ENCODE measurements at places on chromosomes 12 and 14.

GRCh38 chr12:1918081-1918883 is at the start of gene CACNA2D4:
TSS of gene CACNA2D4 (minus strand) at chr12:1918652. CDS start at chr12:1918473, 179 bp downstream.
- no peak for DNase-seq

DNA sequence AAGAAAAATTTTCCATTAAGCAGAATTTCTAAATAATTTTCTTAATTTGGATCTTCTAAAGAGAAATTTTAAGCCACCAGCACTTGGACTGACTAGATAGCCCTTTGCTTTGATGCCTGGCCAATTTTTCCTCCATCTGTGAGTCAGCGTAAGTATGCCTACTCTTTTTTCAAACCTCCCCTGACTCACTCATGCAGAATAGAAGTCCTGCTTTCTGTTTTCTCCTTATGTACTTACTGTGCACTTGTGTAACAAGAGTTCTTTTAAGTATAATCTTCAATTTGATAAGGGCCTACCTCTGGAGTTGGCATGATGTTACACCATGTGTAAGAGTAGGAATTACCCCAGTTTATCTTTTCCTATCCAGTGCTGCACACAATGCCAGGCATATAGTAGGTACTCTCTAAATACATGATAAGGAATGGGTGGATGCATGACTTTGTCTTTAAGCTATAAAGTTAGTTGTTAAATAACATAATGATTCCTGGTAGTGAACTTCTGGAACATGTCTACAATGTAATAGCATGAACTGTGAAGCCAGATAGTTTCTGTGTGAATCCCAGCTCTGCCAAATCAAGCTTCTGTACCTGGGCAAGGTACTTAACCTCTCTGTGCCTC is 329.6 kb downstream of the TMTC2 start:
- DNase-seq: no peak

DNA sequence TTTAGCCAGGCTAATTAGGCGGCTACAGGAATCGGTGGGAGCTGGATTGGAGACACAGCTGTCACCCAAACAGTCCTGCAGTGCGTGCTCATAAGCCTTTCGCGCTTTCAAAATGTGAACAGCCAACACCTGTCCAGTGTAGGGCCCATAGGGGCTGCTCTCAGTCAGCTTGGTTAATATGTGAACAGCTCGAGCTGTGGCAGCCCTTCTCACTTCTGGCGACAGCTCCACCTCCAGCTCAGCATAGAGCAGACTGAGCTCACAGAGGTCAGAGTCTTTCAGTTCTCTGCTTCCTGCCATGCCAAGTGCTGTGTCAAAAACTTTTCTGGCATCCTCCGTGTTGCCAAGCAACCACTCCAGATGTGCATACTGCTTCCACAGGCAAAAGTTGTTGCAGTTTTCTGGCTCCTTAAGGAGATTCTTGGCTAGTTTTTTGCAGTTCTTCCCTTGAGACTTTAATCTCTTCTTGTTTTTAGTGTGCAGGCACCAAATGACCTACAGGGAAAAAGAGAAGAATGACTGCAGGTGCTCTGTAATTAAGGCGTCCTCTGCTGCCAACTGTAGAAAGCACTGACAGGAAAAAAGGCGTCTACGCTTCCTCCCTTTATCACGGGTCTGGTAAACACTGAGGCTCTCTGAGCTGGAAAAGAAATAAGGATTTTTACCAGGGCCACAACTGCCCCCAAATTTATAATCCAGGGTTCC is 32.5 kb downstream of the PSMC1 start:
- DNase-seq: no peak

GRCh38 chr12:111462210-111462769 is 56.6 kb downstream of the SH2B3 start:
- DNase-seq: no peak

DNA sequence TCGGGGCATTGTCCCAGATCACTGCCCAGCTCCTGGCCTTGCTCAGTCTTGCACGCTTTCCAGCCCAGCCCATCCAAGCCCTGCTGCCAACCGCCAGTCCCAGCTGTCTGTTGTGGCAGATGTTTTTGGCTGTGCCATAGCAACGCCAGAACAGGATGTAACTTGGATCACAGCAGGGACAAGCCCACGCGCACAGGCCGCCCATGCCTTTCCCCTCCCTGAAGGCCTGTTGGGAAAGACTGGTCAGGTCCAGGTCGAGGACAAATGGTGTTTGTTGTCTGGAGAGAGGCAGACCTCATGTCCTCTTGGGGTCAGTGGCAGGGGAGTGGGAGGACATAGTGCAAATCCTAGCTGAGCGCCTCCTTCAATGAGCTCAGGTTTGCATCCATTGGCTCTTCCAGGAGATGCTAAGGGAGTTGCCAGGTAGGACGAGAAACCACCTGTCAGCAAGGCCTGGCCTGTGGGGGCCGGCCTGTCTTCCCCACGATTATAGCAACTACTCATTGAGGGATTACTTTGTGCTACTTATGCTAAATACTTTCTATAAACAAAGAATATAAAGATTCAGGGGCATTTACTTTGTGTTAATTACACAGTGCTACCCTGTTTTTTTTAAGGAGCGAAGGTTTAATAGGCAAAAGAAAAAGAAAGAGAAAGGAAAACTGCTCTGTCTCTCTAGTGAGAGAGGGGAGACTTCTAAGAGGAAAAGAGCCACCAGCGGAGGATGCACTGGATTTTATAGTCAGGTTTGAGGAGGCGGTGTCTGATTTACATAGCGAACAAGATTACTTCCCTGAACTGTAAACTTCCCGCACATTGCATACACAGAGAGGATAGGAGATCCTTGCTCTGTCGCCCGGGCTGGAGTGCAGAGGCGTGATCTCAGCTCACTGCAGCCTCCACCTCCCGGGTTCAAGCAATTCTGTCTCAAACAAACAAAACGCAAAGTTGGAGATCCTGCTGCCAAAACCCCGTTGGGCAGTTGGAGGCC is 42.8 kb upstream of the CORO1C start:
- DNase-seq: no peak

- DNase-seq: no peak
These were observed 353.7 kb downstream of the APAF1 start for GRCh38 chr12:98998697-98999299.

DNA sequence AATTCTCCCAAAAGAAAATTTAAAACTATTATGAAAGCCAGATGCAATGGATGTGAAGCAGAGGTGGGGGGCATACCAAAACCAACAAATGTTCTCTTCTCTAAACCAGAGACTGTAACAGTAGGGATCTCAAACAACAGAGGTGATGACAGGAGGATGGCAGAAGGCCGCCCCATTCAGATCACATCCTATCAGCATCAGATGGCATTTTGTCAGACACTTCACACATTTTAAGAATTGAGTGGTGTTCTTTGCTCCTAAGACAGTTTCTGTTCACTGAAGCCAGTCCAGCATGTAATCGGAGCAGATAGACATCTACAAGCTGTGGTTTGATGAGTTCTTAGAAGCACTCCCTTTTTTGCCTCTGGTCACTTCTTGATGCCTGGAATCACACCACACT is 59.6 kb upstream of the SRRM4 start:
- no peak for DNase-seq

- DNase-seq: no peak
These were observed 45.2 kb downstream of the WDHD1 start for GRCh38 chr14:54981698-54982097.

DNA sequence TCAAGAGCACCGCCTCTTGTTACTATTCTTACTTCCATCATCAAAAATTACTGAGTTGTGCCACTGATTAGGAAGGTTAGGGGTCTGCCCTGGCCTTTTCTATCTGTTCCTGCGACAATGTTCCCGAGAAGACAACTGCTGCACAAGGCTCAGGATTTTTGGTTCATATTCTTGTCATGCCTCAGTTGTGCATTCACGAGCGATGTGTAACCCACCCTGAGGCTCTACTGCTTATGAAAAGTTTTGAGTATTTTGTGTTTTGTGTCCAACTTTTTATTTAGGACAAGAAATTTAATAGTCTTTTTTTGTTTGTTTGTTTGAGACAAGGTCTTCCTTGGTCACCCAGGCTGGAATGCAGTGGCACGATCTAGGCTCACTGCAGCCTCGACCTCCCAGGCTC is 23.1 kb upstream of the LGALS3 start:
- no peak for DNase-seq

GRCh38 chr14:94383777-94384176 is 4.6 kb downstream of the SERPINA1 start:
- no peak for DNase-seq

- no peak for DNase-seq
These were observed 50.4 kb downstream of the SLC24A4 start for GRCh38 chr14:92373336-92373735.

GRCh38 chr12:64782191-64782876 is 23.1 kb upstream of the GNS start:
- no peak for DNase-seq

DNA sequence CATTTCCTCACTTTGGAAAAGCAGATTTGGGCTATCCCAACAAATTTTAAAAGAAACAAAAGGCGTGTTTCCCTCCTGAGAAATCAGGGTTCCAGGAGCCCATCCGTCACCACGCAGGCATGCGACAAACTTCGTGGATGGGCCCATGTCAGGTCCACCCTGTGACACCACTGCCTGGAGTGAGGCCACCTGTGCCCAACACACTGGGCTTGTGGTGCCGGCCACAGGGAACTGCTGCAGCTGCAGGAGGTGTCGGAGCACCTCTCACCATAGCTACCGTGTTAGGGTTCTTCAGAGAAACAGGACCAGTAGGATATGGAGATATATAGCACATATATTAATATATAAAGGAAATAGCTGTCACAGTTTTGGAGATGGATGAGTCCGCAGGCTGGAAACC is 53.0 kb upstream of the BCL11B start:
- no peak for DNase-seq

DNA sequence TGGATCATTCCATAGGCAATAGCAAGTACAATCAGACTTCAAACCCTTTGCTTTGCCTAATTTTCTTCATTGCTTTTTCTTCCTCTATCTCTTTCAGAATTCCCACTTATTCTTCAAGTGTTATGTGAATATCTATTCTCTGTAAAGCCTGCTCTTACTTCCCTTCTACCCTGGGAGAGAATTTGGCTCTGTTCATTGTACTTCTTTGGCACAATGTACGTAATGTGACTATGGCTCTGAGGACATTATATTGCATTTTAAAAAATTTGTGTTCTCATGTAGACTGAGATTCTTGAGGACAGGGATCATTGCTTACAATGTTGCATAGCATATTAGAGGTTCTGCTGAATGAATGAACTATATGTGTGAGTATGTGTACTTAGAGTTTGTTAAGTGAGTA is 16.9 kb upstream of the PRICKLE1 start:
- no peak for DNase-seq

- DNase-seq: no peak
These were observed 1276.6 kb upstream of the FLRT2 start for GRCh38 chr14:84253326-84253725.

GRCh38 chr14:43479596-43480195 is 1027.4 kb downstream of the FSCB start:
- DNase-seq: no peak

DNA sequence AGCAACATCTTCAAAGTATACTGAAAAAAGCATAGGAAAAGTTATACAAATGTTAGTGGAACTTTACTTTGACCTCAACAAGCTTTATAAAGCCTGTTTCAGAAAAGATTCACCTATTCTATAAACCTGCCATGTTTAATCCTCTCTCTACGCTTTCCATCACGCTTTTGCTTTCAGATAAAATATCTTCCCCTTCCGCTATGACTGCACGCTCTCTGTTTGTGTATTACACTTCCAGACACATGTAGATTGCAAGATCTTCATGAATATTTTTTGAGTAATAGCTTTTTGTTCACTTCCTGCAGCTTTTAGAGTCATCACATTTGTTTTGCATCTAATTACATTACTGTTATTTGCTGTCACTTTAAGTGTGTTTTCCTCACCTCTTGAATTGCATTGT is 271.4 kb downstream of the RASSF9 start:
- DNase-seq: no peak

GRCh38 chr12:67447180-67447579 is 178.0 kb downstream of the CAND1 start:
- no peak for DNase-seq

DNA sequence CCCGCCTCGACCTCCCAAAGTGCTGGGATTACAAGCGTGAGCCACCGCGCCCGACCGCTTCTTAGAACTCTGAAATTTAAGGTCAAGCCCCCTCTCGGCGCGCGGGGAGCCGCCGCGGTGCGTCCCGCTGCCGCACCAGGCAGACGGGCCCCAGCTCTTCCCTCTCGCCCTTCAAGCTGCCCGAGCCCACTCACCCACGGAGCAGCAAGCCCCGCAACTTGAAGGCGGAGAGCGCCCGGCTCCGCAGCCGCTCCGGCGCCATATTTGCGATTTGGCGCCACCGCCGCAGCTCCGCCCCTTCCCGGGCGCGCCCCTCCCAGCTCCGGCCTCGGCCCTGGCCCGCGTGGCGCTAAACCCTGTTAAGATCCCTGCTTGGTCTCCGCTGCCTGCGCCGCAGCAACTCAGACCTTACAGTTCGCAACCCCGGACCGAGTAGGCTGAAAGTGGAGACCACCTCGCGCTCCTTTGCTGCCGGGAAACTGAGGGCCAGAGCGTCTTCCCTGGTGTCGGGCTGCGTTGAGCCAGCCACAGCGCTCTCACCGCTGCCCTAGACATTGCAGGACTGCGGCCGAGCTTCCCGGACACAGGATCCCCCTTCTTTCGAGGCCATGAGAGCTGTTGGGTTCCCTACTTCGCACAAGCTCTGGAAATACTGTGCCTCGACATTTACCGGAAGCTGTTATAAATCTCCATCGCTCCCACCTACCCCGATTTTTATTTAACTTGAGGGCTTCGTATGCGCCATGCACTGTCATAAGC is at the start of gene POLE2:
POLE2 (minus strand) TSS at position 273 of the 759 bp plus-strand sequence; CDS start at position 262, 11 bp downstream.
- DNase-seq: peak; percentile 80

- no peak for DNase-seq
These were observed 256.2 kb downstream of the AEBP2 start for GRCh38 chr12:19695244-19696098.

GRCh38 chr12:28620281-28620680 is 430.0 kb downstream of the CCDC91 start:
- no peak for DNase-seq

DNA sequence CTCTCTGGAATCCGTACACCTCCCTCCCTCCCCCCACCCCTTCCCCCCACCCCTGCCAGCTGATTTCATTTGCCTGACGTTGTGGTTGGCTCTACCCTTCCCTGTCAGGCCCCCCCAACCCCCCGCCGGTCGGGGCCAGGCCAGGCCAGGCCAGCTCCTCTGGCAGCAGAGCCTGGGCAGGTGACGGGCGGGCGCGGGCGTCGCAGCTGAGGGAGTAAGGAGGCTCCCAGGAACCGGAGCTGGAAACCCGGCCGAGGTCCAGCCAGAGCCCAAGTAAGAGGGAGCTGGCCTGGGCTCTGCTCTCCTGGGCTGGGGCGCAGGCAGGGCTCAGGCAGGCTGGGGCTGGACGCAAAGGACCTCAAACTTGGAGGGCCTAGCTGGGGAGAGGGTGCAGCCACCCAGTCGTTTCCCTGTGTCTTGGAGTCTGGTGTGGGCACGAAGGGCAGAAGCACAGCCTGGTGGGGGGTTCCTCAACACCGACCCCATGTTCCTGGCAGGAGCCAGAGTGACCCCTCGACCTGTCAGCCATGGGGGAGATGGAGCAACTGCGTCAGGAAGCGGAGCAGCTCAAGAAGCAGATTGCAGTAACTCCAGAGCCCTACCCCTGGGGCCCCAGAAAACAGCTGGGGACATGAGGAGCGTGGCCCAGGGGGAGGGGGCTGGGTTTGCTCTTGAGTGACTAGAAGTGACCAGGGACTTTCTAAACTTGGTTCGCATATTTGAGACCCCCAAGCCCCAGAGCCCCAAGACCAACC is at the start of gene GNB3:
GNB3 (plus strand) TSS at position 165 of the 755 bp plus-strand sequence; CDS start at position 528, 363 bp downstream.
- no peak for DNase-seq
